Activated T-cell treated with anti-CD3 and anti-CD28 coated beads, Interleukin-2, amount 50 U/mL, for 4 hours (primary cell): ENCODE measurements at places on chromosomes 2 and 18. TPM values are rescaled to one million over a fixed set of nuclear protein-coding genes. Genes with fewer than 3 reads are reported as not detected.

GRCh38 chr2:121897335-121897970 is 142.0 kb downstream of the TSN start:
- no peak for DNase-seq

DNA sequence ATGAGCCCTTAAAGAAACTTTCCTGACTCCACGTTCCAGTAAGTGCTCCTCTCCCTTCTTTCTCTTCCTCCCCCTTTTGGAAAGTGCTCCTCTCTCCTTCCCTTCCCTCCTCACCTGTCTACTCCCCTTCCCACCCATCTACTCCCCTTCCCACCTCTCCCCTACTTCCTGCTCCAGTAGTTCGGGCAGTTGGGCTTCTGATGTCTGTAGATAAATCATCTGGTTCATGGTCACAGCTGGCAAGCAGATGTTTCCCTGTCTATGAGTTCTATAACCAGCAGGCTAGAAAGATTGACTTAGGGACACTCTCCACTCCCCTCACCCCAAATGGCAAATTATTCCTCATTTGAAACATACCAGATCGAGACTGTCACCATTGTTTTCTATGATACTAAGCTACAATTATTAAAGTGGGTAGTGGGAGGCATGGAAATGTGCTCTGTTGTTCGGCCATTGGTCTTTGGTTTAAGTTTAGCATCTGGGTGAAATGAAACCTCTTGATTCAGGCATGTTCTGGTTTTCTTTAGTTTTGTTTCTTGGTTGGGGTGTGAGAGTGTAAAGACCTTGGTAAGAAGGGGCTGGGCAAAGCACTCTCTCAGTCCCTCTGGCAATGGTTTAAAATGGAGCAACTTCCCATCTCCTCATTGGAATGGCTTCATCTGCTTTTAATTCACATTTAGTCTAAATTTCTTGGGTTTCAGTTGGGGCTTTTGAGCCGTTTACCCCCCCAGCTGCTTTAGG is 413.2 kb upstream of the SPRED2 start:
- no peak for DNase-seq

GRCh38 chr2:37920570-37920969 is 4.5 kb upstream of the RMDN2 start:
- no peak for DNase-seq

DNA sequence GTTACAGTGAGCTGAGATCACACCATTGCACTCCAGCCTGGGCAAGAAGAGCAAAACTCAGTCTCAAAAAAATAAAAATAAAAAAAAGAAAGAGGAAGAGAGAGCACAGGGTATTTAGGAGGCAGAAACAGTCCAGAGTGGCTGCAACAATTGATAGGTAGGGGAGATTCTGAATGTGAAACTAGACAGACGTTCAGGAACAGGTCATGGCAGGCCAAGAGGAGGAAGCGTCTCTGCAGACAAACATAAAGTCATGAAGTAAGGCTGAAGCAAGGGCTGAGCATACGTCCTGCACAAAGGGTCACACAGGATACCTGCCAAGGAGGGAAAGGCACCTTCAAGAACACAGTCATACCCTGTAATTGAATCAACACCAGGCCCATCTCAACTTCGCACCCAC is 64.1 kb upstream of the ZNF532 start:
- no peak for DNase-seq

COL6A3 gene
- 33.2 TPM for total RNA-seq
